ENCODE measurements at places on chromosomes 12 and 14. TPM values are rescaled to one million over a fixed set of nuclear protein-coding genes. Genes with fewer than 3 reads are reported as not detected.

ACSM4 gene
- not detected for total RNA-seq

LBHD2 gene
- total RNA-seq, result not detected

STYK1 gene
- total RNA-seq, result 4.8 TPM

DNA sequence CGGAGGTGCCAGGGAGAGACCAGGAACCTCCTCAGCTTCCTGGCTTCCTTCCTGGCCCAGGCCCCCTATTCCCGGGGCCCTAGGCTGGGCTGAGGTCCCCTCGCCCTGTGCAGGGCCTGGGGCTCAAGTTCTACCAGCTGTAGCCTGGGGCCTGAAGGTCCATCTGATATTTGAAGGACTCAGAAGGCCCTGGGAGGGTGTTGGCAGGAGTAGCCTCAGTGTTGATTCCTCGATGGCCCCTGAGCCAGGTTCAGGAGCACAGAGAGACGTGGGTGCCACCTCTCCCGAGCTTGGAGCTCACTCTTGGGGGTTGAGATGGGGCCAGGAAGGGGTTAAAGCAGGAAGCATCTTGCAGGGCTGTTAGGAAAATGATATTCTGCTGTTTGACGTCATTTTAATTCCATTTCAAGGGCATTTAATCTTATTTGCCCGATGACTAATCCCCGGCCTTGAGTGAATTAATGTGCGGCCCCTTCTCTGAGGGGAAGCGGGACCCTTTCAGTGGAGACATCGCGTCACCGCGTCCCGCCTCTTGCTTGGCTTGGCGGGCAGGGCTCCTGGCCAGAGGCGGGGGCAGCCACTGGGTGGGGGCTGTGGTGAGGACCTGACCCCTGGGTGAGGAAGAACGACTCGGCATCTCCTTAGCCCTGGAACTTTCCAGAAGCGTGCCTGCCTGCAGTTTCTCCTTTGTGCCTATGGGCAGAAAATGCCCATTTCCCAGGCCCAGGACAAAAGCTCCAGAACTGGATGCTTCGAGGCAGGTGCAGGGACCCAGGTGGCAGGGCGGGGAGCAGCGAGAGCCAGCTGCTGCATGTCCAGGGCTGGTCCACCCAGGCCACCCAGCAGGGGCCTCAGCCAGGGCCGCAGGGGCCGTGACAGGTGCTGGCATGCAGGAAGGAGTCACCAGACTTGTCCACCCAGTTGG, 158.3 kb downstream of the KIF26A start:
- DNase-seq, result no peak

TPH2 gene
- total RNA-seq, result not detected

GRCh38 chr14:52895000-52895399, 55.9 kb downstream of the FERMT2 start:
- DNase-seq, result no peak

GRCh38 chr12:23236811-23237210, 611.8 kb downstream of the ETNK1 start:
- no peak for DNase-seq

GRCh38 chr14:85010186-85010585, 519.8 kb upstream of the FLRT2 start:
- peak; percentile 4 for DNase-seq

HRK gene
- total RNA-seq, result 0.17 TPM

DDIT3 gene
- 28.3 TPM for total RNA-seq

EID3 gene
- 5.3 TPM for total RNA-seq

- no peak for DNase-seq
Measured at GRCh38 chr12:94525951-94526350, 66.3 kb upstream of the CEP83 start.

- no peak for DNase-seq
Measured at GRCh38 chr14:104357689-104358527, 219.5 kb downstream of the KIF26A start.

PRH1 gene
- total RNA-seq, result 27.3 TPM

GRCh38 chr12:81539279-81539678, 219.9 kb downstream of the PPFIA2 start:
- DNase-seq, result no peak

ACVRL1 gene
- total RNA-seq, result 0.33 TPM

GRCh38 chr14:70955543-70956480, 48.6 kb downstream of the PCNX1 start:
- DNase-seq, result no peak

GRCh38 chr14:80464531-80465149, 253.3 kb upstream of the DIO2 start:
- no peak for DNase-seq

- no peak for DNase-seq
Measured at GRCh38 chr14:96158735-96159134, 45.9 kb upstream of the BDKRB2 start.

DNA sequence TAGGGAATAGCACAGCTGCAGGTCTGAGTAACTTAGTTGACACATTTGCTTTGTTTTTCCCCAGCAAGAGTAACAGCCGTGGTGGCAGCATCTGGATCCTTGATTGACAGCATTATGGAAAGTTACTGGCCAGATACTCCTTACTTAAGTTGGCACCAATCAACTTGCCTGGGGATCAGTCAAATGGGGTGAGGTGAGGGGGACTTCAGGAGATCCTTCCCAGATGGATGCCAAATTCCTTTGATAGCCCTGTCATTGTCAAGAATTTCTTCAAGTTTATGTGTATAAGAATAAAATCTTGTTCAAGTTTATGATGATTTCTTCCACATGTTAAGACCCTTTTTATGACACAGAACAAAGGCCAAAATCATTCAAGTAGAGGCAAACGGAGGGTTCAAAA, 618.4 kb downstream of the SLC6A15 start:
- no peak for DNase-seq

- no peak for DNase-seq
Measured at GRCh38 chr12:15620741-15621539, 168.2 kb downstream of the EPS8 start.

- DNase-seq, result no peak
Measured at GRCh38 chr14:70641548-70642302, at the start of gene TTC9. TTC9 (plus strand) TSS chr14:70641916; CDS start chr14:70642130, 214 bp downstream.

GRCh38 chr12:20490213-20490612, 121.9 kb downstream of the PDE3A start:
- no peak for DNase-seq

DNA sequence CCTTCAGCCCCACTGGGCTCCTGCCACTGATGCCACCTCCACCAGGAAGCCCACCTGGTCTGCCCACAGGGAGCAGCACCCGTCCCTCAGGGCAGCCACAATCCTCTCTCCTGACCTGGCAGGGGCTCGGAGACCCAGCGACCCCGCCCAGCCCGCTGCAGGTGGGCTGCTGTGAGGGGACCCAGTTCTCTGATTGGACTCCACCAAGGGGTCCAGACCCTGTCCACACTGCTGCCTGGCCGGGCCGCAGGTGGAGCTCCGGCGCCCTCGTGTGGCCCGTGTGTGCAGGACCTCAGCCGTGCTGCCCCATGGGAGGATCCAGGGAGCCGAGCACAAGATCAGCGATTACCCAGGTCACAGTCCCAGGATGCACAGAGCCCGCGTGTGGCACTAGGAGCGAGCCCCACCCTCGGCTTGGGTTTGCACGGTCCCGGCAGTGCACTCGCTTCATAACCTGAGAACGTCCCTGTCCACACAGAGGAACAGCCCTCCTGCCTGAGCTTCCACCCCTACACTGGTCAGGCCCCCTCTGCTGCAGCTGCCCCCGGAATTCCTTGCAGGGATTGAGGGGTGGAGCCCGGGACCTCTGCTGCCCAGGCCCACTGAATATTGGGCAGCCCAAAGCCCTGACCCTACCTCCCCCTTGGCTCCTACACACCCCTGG, 35.4 kb upstream of the TMEM179 start:
- peak; percentile 30 for DNase-seq

DNA sequence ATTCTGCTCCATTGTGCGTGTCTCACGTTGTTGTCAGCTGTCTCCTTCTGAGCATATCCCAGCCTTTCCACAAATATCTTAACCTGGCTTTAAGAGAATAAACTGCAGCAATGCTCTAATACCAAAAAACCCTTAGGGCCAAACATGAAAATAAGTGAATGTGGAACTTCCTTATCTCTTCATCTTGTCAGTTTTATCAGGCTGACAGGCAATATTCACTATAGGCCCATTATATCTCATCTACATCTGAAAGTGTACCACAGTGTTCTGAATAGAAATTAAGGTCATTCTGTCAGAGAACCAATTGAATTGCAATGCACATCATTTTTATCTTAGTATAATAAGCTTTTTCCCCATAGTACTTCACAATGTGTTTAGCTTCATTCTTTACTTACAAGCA, 933.1 kb upstream of the FBXO33 start:
- no peak for DNase-seq

TAS2R19 gene
- 1.7 TPM for total RNA-seq

- DNase-seq, result no peak
Measured at GRCh38 chr12:9948606-9949296, 16.6 kb upstream of the CLEC2A start.

GRCh38 chr14:106778986-106779385, 1252.6 kb downstream of the TMEM121 start:
- no peak for DNase-seq

TSHR gene
- total RNA-seq, result not detected

DNA sequence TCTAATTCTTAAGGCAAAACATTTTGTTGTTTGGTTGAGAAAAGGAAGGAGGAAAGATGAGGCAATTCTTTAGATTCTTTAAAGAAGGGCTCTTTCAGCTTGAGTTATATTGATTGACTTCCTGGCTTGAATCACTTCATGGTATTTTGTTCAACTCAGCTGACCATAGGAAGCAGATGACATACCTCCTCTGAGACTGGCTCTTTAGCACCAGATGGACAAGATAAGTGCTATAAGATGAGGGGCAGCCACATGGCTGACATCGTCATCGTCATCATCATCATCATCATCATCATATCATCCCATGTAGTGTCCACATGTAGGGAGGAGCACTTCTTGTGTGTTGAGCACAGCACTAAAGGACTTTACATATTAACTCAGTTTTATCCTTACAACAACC, 81.3 kb downstream of the SSPN start:
- DNase-seq, result no peak

- no peak for DNase-seq
Measured at GRCh38 chr14:83297361-83297760, 1763.7 kb upstream of the SEL1L start.

CDCA3 gene
- total RNA-seq, result 1.8 TPM

SCFD1 gene
- 72.8 TPM for total RNA-seq

- peak; percentile 52 for DNase-seq
Measured at GRCh38 chr12:26077915-26078702, 46.7 kb downstream of the BHLHE41 start.

GRCh38 chr12:14948672-14949071, 10.3 kb upstream of the ERP27 start:
- DNase-seq, result peak; percentile 50

- DNase-seq, result no peak
Measured at GRCh38 chr12:79850610-79851299, 84.1 kb downstream of the PPP1R12A start.

CACNA1C gene
- 1.2 TPM for total RNA-seq

- DNase-seq, result peak; percentile 98
Measured at GRCh38 chr12:6336079-6336888, 5.6 kb downstream of the TNFRSF1A start.

DNA sequence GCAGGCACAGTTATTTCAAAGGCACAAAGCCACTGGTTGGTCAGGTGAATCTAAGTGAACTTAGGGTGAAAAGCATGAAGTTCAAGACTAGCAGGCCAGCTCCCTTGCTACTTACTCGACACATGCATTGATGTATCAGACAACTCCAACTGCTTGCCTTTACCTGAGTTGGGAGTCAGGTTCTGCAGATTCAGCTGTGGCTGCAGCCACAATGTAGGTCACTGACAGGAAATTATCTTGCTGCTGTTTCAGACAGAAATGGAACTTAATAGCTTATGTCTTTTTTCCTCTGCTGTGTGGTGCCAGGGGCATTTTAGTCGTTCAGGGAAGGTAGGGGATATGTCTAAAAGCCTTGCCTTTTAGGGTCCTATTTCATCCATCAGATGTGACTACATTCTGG, 125.6 kb upstream of the RPH3A start:
- no peak for DNase-seq

MGP gene
- total RNA-seq, result 55.5 TPM

GRCh38 chr14:89165189-89166181, 251.5 kb downstream of the FOXN3 start:
- DNase-seq, result no peak

DNA sequence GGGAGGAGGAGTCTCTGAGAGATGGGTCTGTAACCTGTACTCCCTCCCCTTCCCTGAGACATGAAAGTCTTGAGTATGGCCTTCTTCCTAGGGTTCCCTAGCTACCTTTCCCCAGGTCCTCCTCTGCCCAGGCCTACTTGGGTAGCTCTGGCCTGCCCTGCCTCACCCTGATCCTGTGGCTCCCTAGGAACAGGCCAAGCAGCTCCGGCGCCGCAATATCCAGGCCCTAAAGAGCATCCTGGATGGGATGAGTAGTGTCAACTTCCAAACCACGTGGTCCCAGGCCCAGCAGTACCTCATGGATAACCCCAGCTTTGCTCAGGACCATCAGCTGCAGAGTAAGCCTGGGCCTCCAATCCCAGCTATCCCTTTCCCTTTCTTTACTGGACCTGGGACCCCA, 12.3 kb downstream of the PRPF40B start:
- DNase-seq, result no peak
